A549 treated with Hydrocortisone at 1 μM for 4 hours (cell line): ENCODE measurements at places on chromosomes 16 and 17. TPM values are rescaled to one million over a fixed set of nuclear protein-coding genes. Genes with fewer than 3 reads are reported as not detected.

KRTAP4-12 gene
- not detected in 5 replicates for total RNA-seq

KRTAP3-2 gene
- 0.26 to 0.44 TPM (median 0.29 TPM) in 5 replicates for total RNA-seq

HOXB1 gene
- total RNA-seq: not detected in 5 replicates

DOC2B gene
- 1.8 to 2.2 TPM (median 2.1 TPM) in 5 replicates for total RNA-seq

BAIAP3 gene
- total RNA-seq: 0.64 to 1.6 TPM (median 0.93 TPM) in 5 replicates

SPATA33 gene
- 12.0 to 17.5 TPM (median 16.5 TPM) in 5 replicates for total RNA-seq

MEFV gene
- 0.02 to 0.09 TPM (median 0.03 TPM) in 3 of 5 replicates, not detected in the others for total RNA-seq

KRT16 gene
- total RNA-seq: 0.51 to 1.3 TPM (median 1.1 TPM) in 5 replicates

ATAD5 gene
- total RNA-seq: 3.1 to 5.3 TPM (median 4.3 TPM) in 5 replicates

SGCA gene
- total RNA-seq: 1.1 to 2.9 TPM (median 1.7 TPM) in 5 replicates

MSL1 gene
- total RNA-seq: 60.6 to 69.1 TPM (median 64.3 TPM) in 5 replicates

CLDN9 gene
- 0.33 to 0.55 TPM (median 0.47 TPM) in 5 replicates for total RNA-seq

CTRB1 gene
- not detected in 5 replicates for total RNA-seq

PHB1 gene
- 332 to 459 TPM (median 426 TPM) in 5 replicates for total RNA-seq

SMIM36 gene
- total RNA-seq: not detected in 5 replicates

SCIMP gene
- total RNA-seq: not detected in 5 replicates

ATP2C2 gene
- 0.09 to 0.32 TPM (median 0.16 TPM) in 5 replicates for total RNA-seq

MPP2 gene
- 1.1 to 1.6 TPM (median 1.3 TPM) in 5 replicates for total RNA-seq

KRTAP4-3 gene
- not detected in 5 replicates for total RNA-seq

SCGB1C2 gene
- total RNA-seq: not detected in 5 replicates

TM4SF5 gene
- total RNA-seq: 0.21 to 1.0 TPM (median 0.47 TPM) in 5 replicates

KRT9 gene
- not detected in 5 replicates for total RNA-seq

RASL10B gene
- total RNA-seq: 0.13 to 0.15 TPM (median 0.14 TPM) in 5 replicates
